ENCODE measurements at places on chromosomes 7 and 10. TPM values are rescaled to one million over a fixed set of nuclear protein-coding genes. Genes with fewer than 3 reads are reported as not detected.

FAM25A gene
- not detected for total RNA-seq

- no peaks in the 10 kb centered on the region for H3K27me3 ChIP-seq
- peaks cover 7% of the 10 kb centered on the region for H3K4me1 ChIP-seq
- no peak overlapping the region for H3K4me3 ChIP-seq
- DNase-seq, result no peak
These were observed 355.4 kb downstream of the KCNMA1 start for GRCh38 chr10:77282163-77282562.

- H3K4me1 ChIP-seq, result no peaks in the 10 kb centered on the region
- H3K27ac ChIP-seq, result no peak overlapping the region
- no peaks in the 10 kb centered on the region for H3K36me3 ChIP-seq
- DNase-seq, result peak; percentile 35
- no peak overlapping the region for H3K4me3 ChIP-seq
- no peaks in the 10 kb centered on the region for H3K27me3 ChIP-seq
These were observed 5.8 kb downstream of the ELFN1 start for GRCh38 chr7:1675673-1676549.

DNA sequence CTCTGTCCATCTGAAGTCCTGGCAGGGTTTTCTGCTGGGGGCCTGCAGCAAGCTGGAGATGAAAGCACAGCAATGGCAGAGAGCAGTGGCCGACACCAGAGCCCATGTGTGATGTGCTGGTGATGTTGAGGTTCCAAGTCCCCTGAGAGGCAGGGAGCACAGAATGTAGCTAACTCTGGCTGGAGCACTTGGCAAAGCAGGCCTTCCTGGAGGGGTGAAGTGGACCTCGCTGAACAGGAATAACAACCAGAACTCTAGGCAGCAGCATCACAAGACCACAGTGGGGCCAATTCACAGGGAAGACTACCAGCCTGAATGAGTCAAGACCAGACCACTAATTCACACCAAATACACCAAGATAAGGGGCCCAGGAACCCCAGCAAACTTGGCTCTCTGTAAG, 22.8 kb upstream of the MSMB start:
- H3K27me3 ChIP-seq, result no peaks in the 10 kb centered on the region
- H3K4me1 ChIP-seq, result no peaks in the 10 kb centered on the region
- no peaks in the 10 kb centered on the region for H3K36me3 ChIP-seq
- H3K27ac ChIP-seq, result no peak overlapping the region
- H3K4me3 ChIP-seq, result no peak overlapping the region

PALD1 gene
- 10.7 TPM for total RNA-seq

Data from aorta (tissue), 5 donors.